ENCODE measurements at places on chromosomes 1 and 21.

DNA sequence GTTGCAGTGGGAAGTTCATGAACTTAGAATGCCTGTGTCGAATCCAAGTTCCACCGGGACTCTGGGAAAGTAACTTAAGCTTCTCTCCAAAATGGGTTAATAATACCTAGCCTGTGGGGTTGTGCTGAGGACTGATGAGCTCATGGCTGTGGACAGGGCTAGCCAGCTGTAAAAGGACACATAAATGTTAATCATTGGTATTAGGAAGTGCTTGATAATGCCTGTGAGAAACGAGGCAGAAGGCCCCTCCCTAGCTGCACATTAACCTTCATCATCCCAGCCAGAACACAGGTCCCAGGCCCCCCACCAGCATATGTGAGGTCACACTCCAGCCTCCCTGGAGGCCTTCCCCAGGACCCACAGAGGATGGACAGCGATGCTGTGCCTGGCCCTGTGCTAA lies 789 bp upstream of the GJB4 start:
- DNase-seq, result no peak

GRCh38 chr1:29342351-29342750 lies 106.0 kb downstream of the PTPRU start:
- no peak for DNase-seq

GRCh38 chr21:43809853-43810504 lies 20.6 kb downstream of the RRP1 start:
- DNase-seq, result no peak

DNA sequence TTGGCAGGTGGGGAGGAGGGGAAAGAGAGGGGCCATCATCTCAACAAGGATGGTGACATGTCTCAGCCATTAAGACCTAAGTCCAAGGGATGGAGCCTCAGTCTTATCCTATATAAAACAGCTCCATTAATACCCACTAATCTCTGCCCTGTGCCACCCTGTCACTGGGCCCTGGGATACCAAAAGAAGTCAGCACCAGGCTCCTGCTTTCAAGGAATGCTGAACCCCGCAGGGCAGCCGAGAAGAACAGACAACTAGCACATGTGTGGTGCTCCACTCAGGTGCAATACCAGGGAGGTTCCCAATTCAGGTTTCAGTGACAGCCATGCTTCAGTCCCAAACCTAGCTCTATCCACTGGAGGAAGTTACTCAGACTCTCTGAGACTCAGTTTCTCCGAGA lies 128.4 kb downstream of the GRIK3 start:
- DNase-seq, result no peak

GRCh38 chr1:78606274-78606673 lies 14.0 kb upstream of the IFI44L start:
- DNase-seq, result no peak

GRCh38 chr21:38787461-38788274 lies 18.1 kb upstream of the ETS2 start:
- DNase-seq, result no peak

GRCh38 chr1:17436380-17437174 lies 2.9 kb downstream of the RCC2 start:
- DNase-seq, result no peak

DNA sequence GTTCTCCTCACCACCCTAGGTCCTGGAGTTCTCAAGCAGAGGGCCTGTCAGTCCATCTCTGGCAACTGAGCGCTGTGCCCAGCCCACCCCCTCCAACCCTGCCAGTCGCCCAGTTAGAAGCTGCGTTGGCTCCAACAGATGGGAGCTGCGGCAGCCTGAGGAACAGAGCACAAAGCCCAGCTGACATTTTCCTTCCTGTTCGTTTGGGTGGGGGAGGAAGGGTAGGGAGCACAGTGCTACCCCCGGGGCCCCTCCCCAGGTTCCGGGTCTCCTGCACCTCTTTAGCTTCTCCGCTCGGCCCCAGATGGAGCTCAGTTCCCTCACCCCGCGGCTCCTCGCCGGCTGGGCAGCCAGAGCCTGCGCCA lies 1.4 kb downstream of the LRRN2 start:
- DNase-seq, result no peak

DNA sequence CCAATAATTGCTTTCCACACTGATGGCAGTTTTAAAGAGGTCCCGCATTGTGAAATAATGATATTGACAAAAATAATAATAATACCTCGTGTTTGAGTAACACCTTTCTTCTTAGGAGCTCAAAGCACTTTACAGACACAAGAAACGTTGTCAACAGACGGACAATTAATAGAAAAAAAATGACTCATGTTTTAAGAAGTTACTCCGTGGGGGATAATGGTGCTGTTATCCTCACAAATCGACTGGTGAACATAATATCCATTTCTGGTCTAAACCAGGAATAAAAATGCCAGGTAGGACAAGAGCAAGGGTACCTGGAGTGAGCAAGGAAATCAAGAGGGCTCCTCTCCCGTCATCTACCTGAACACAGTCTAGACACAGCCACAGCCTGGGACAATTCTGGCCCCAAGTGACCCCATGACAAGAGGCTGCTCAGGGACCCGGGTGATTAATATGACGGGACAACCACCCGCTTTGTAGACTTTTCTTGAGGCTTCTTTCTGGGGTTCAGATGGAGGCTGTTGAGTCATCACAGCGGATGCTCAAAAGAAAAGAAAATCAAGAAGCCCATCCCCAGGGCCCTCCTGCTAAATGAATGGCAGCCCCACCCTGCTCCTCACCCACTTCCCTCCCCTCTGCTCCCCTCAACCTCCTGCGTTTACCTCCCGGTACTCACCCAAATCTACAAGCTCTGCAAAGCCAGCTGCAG lies 146.2 kb upstream of the IRF2BP2 start:
- DNase-seq, result no peak

GRCh38 chr1:61227857-61228550 lies 145.6 kb downstream of the NFIA start:
- no peak for DNase-seq

GRCh38 chr1:23224739-23225648 lies 7.7 kb upstream of the HTR1D start:
- no peak for DNase-seq

- no peak for DNase-seq
Observed at GRCh38 chr1:10948463-10948775, 64.0 kb upstream of the TARDBP start.

GRCh38 chr1:188700116-188700515 lies 1777.5 kb downstream of the BRINP3 start:
- DNase-seq, result no peak

- no peak for DNase-seq
Observed at GRCh38 chr1:74629283-74629682, 44.3 kb downstream of the ERICH3 start.

GRCh38 chr21:36542312-36543101 lies 62.6 kb upstream of the CLDN14 start:
- DNase-seq, result no peak

DNA sequence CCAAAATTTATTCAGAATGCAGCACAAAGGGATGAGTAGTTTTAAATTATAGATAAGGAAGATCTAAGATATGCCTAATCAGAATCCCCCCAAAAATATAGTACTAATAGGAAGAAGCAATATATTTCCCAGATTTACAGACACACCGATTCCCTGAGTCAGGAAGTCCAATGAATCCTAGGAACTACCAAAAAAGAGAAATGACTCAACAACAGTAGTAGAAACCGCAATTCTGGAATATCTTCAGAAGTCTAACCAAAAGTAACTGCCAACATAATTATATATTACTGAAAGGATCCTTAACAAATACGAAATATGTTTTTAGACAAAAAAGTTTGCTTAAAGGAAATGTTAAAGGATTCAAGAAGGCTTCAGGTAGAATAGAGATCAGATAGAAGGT lies 10.3 kb downstream of the AHCTF1 start:
- no peak for DNase-seq

GRCh38 chr1:76425201-76426145 lies 350.9 kb downstream of the ST6GALNAC3 start:
- no peak for DNase-seq

GRCh38 chr21:38758501-38759214 lies 47.1 kb upstream of the ETS2 start:
- DNase-seq, result no peak

DNA sequence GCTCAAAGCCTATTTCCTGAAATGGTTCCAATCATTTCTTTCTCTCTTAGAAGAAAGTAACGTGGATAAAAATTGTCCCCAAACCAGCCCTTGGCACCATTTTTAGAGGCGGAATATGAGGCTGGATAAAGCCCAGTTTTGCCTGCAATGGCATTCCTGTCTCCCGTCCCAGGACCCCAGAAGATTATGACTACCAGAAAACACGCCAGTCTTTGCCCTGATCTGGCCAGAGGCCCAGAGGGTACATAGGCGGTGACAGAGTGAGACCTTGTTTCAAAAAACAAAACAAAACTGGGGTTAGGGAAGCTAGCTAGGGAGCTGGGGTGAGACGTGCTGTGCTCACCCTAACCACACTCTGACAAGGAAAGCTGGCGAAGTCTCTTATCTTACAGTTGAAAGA lies at the start of gene AADACL4:
TSS of gene AADACL4 (plus strand) at position 301 of the 400 bp plus-strand sequence. CDS start 462 bp downstream, outside the sequence.
- no peak for DNase-seq
